ENCODE measurements at places on chromosomes 12 and 14. TPM values are rescaled to one million over a fixed set of nuclear protein-coding genes. Genes with fewer than 3 reads are reported as not detected.

The TCL1B gene
- total RNA-seq: not detected

- ATAC-seq: no peak
Observed at GRCh38 chr14:60235440-60235839, 13.6 kb upstream of the PPM1A start.

DNA sequence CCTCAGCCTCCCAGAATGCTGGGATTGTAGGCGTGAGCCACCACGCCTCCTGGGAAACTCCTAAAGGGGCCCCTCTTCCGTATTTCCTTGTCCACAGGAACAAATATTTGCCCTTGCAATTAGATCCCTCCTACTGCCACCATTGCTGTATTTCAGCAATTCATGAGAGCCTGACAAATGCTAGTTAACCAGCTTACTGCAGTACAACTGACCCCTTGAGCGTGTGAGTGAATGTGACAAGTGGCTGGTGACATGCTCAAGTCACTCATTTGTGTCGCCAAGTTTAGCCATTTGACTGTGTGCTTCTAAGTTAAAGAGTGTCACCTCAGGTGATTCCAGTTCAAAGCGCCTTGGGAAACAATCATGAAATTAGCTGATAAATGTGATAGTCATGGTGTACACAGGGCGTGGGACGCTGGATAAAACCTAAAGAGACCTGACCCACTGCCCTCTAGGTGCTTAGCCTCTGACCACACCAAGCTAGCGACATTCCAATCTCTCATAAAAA lies 56.1 kb upstream of the MAP1LC3B2 start:
- no peak for ATAC-seq

The ORAI1 gene
- total RNA-seq: 2.3 TPM

The INSM2 gene
- total RNA-seq: 0.10 TPM

GRCh38 chr12:19298836-19299605 lies 140.3 kb upstream of the AEBP2 start:
- peak; percentile 87 for ATAC-seq

GRCh38 chr12:16515666-16516065 lies 90.3 kb downstream of the LMO3 start:
- no peak for ATAC-seq

GRCh38 chr12:65597527-65597926 lies 226.8 kb upstream of the HMGA2 start:
- ATAC-seq: no peak

DNA sequence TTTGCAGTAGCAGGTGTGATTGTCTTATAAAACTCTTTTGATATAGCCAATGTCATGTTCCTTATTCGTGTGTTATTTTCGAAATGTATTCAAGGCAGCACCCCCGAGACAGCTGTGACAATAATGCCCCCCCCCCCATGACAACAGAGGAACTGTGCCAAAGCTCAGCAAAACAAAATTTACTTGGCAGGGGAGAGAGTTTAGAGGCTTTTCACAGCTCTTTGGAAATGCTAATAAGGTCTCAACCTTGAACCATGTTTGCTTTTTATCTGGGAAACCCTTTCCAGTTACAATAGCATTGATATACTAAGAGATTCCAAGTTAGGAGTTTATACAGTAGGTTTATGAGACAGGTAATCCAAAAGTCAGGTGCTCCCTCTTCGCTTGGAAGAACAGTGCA lies 56.4 kb upstream of the USP44 start:
- ATAC-seq: no peak

DNA sequence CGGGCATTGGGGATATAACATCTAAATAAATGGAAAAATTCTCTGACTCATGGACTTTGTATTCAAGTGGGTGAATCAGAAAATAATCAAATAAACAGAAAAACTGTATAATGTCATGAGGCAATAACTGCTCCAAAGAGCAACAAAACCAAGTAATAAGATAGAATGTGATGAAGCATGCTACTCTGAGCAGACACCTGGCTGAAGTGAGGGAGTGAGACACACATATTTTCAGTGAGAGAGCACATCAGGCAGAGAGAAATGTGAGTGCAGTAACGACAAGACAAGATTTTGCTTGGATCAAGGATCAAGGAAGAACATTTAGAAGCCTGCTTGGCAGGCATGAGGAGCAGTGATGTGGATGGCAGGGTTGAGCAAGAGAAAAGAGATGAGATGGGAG lies 75.8 kb upstream of the CCDC91 start:
- no peak for ATAC-seq

- ATAC-seq: no peak
Observed at GRCh38 chr14:98219638-98220037, 1052.4 kb downstream of the BCL11B start.

- ATAC-seq: no peak
Observed at GRCh38 chr12:54631988-54632728, 2.5 kb downstream of the LACRT start.

DNA sequence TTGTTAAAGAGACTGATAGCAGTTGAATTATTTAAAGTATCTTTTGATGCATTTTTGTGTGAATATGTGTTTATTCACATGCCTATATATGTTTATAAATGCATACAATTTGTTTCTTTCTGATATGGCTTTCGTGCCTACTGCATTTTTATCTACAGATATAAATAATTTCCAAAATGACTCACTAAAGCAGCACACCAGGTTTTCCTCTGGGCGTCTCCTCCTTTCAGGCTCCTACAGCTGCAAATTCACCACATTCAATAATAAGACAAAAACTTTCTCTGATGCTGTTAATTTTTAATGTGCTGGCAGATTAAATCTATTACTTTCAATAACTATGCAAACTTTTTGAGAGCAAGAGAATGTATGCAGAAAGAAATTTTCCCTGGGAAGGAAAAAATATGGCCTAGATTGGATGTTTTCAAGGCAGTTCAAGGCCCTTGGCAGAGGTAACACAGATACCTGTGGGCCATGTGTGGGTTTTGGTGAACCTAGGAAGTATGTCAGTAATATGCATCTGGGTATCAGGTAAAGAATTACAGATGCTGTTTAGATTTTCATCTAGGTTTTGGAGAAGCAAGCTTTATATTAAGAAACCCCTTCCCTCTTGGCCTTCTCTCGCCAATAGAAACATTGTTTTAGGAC lies 381.8 kb downstream of the EGLN3 start:
- no peak for ATAC-seq

The C12orf42 gene
- total RNA-seq: 0.25 TPM

GRCh38 chr12:240566-240965 lies 22.1 kb downstream of the SLC6A13 start:
- ATAC-seq: no peak

DNA sequence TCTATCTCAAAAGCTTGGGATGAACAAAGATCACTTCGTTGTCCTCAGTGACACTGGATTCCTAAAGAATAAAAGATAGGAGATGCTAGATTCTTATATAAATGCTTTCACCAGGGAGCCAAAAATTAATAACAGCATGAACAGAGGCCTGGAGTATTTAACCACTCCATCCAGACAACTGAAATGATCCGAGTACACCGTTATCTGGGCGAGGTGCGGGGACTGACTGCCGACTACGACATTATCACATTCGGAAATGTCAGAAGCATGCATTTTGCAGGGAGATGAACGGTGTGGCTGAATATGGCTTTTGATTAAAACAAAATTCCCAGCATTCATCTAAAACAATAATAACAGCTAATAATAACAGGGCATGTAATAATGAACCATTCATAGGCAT lies 56.6 kb downstream of the TRPV4 start:
- ATAC-seq: no peak

- ATAC-seq: no peak
Observed at GRCh38 chr12:54631551-54631950, 3.1 kb downstream of the LACRT start.

The KRT8 gene
- 2.0 TPM for total RNA-seq

The LRIG3 gene
- total RNA-seq: 5.5 TPM

DNA sequence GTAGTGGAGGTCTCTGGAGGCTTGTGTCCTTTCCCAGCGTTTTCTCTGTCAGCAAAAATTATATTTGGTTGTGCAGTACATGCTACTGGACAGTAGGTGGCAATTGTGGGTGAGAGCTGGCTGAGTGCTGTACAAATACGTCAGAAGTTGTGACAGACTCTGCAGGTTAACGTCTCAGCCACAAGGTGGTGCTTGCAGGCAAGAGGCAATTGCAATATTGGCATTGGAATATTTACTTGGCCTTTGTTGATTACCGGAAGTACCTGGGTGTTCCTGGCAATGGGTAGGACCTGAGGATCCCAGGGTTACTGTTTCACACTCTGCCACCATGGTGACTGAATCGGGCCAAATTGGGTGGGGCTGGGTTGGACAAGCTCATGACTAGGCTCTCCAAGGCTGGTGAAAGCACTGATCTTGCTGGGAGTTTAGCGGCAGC lies 333.9 kb upstream of the LMO3 start:
- peak; percentile 92 for ATAC-seq

The CCDC184 gene
- total RNA-seq: 41.1 TPM

- peak; percentile 9 for ATAC-seq
Observed at GRCh38 chr14:24171422-24172260, at the start of gene REC8. Gene REC8, plus strand, starts transcription at chr14:24172080. Its CDS starts 473 bp downstream, at chr14:24172553.

GRCh38 chr14:53640695-53641094 lies 315.9 kb downstream of the BMP4 start:
- no peak for ATAC-seq

DNA sequence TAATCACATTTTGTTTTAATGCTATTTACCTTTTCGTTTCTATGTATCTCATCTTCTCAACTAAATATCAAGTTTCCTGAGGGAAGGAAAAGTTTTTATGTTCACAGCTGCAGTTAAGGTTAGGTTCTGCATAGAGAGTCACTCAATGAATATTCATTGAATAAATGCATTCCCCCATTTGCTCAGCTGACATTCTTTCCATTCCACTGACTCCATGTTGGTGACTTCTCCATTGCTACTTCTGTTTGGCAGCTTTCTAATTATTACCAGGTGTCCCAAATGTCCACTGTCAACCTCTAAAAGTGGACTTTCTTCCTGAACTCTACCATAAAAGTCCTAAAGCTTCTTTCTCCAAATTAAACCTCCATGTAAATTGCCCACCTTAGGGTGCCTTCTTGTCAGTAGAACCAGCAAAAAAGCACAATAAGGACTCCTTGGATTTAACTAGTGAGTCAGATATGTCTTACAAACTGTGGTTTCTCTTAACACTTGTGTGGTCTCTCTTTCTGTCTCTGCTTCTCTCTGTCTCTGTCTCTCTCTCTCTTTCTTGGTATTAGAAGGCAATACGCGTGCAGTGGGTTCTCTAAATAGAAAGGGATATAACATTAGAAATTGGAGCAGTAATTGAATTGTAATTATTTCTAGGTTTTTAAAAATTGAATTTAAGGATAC lies 85.9 kb downstream of the TMEM117 start:
- no peak for ATAC-seq

- ATAC-seq: no peak
Observed at GRCh38 chr12:38586789-38587188, 270.2 kb downstream of the ALG10B start.

The NTN4 gene
- total RNA-seq: 5.8 TPM

GRCh38 chr12:105220929-105221290 lies 15.1 kb downstream of the APPL2 start:
- no peak for ATAC-seq

- ATAC-seq: no peak
Observed at GRCh38 chr14:98689951-98690350, 582.0 kb downstream of the BCL11B start.

- ATAC-seq: no peak
Observed at GRCh38 chr12:104273503-104273902, 30.0 kb upstream of the EID3 start.

The TAS2R14 gene
- total RNA-seq: 9.9 TPM

DNA sequence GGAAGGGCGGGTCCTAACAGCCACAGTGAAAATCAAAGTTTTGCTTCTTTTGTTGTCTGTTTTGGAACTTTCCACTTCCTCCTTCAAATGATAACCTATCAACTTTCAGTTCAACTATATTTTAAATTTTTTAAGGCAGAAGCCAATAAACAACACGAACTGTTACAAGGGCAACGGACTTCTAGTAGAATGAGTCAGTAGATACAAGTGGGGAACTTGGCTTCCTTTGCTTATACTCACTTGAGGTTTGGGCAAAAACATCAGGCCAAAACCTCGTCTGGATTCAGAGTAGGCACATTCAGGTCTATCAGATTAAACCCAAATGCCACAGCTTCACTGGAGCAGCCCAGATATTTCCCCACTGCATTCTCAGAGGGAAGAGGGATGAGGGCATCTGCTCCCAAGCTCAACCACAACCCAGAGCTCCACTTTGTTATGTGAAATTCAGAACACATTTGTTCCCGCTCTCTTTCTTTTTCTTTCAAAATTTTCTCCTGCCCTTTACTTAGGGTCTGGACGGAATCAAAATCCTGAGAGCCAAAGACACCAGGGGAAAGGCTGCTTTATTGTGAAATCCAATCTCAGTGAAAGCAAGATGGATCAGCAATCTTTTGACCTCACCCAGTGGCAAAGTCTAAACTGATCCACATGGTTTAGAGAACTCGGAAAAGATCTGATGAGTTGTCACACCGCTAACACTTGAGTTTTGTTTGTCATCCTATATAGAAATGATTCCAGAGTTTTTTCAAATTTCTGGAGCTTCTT lies 152.5 kb upstream of the BTG1 start:
- ATAC-seq: no peak

- no peak for ATAC-seq
Observed at GRCh38 chr12:121034616-121035305, 4.3 kb downstream of the OASL start.

GRCh38 chr14:88746052-88746451 lies 46.7 kb downstream of the EML5 start:
- no peak for ATAC-seq

DNA sequence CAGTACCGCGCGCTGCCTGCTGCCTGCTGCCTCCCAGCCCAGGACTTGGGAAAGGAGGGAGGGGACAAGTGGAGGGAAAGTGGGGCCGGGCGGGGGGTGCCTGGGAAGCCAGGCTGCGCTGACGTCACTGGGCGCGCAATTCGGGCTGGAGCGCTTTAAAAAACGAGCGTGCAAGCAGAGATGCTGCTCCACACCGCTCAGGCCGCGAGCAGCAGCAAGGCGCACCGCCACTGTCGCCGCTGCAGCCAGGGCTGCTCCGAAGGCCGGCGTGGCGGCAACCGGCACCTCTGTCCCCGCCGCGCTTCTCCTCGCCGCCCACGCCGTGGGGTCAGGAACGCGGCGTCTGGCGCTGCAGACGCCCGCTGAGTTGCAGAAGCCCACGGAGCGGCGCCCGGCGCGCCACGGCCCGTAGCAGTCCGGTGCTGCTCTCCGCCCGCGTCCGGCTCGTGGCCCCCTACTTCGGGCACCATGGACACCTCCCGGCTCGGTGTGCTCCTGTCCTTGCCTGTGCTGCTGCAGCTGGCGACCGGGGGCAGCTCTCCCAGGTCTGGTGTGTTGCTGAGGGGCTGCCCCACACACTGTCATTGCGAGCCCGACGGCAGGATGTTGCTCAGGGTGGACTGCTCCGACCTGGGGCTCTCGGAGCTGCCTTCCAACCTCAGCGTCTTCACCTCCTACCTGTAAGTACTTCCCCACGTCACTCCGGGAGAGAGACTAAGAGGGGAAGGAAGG lies at the start of gene LGR5:
Gene LGR5 (plus strand): TSS at position 186 of the 732 bp plus-strand sequence. CDS start 283 bp downstream, at position 469.
- ATAC-seq: peak; percentile 91

DNA sequence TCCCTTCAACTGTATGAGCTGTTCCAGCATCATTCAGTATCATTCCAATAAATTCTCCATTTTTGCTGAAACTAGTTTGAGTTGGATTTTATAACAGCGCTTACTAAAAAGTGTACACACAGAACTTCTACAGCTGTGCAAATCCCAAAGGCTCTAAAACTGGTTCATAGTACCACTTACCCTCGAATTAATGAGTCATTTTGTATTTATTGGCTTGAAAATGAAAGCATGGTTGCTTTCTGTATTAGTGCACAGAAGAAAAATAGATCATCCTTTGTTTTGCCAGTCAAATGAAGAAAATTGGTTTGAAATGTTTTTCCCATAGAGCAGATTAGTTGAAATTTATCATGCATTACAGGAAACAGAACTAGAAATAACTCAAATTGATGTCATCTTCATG lies 268.3 kb upstream of the CPNE8 start:
- no peak for ATAC-seq

- no peak for ATAC-seq
Observed at GRCh38 chr14:104554608-104555429, 24.7 kb upstream of the C14orf180 start.
